Breast epithelium (tissue), 4 donors: ENCODE measurements at places on chromosomes 3 and 15. TPM values are rescaled to one million over a fixed set of nuclear protein-coding genes. Genes with fewer than 3 reads are reported as not detected.
A peak's percentile ranks its signal among the peaks of the same experiment; 100 is the strongest.

GRCh38 chr15:59298854-59299250 is 73.8 kb downstream of the MYO1E start:
- H3K4me3 ChIP-seq: no peak overlapping the region
- H3K36me3 ChIP-seq: no peaks in the 10 kb centered on the region
- peak overlapping the region; percentile 42 for H3K27ac ChIP-seq
- no peaks in the 10 kb centered on the region for H3K27me3 ChIP-seq

GRCh38 chr3:46948830-46949671 is 27.5 kb downstream of the CCDC12 start:
- no peak overlapping the region for H3K4me3 ChIP-seq
- no peaks in the 10 kb centered on the region for H3K27me3 ChIP-seq
- DNase-seq: no peak
- H3K27ac ChIP-seq: peak overlapping the region; percentile 75

GRCh38 chr3:27025718-27026117 is 343.5 kb downstream of the NEK10 start:
- no peak for DNase-seq
- H3K4me3 ChIP-seq: no peak overlapping the region
- H3K27me3 ChIP-seq: no peaks in the 10 kb centered on the region
- H3K4me1 ChIP-seq: no peaks in the 10 kb centered on the region

DNA sequence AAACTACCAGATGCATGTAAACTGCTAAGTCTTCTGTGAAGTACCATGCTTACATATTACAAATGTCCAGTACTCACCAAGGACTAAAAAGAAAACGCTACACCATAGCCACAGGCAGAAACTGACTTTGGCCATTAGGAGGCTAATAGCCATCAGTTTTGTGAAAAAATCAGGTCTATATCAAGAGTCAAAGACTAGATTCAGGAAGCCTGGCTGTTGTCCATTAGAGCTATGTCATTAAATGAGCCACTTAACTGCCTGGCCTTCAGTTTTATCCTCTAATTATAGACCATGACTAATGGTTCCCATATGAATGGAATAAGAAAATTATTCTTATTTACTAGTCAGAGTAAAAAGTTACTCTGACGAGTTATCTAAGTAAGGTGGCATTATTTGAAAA is 144.1 kb downstream of the VPS13C start:
- peaks cover 12% of the 10 kb centered on the region for H3K36me3 ChIP-seq
- H3K27me3 ChIP-seq: no peaks in the 10 kb centered on the region
- H3K27ac ChIP-seq: no peak overlapping the region
- no peak for DNase-seq
- no peaks in the 10 kb centered on the region for H3K4me1 ChIP-seq

CLDN16 gene
- not detected for total RNA-seq

PCOLCE2 gene
- total RNA-seq: 36.0 TPM

COL7A1 gene
- 12.5 TPM for total RNA-seq
